ENCODE measurements at places on chromosomes 1 and 21. TPM values are rescaled to one million over a fixed set of nuclear protein-coding genes. Genes with fewer than 3 reads are reported as not detected.
A peak's percentile ranks its signal among the peaks of the same experiment; 100 is the strongest.

The UBXN10 gene
- 0.68 TPM for total RNA-seq

GRCh38 chr1:41862384-41863221 lies 56.1 kb downstream of the HIVEP3 start:
- no peaks in the 10 kb centered on the region for H3K27me3 ChIP-seq
- H3K36me3 ChIP-seq = no peaks in the 10 kb centered on the region
- H3K27ac ChIP-seq = no peak overlapping the region
- H3K4me1 ChIP-seq = no peaks in the 10 kb centered on the region
- no peak overlapping the region for H3K4me3 ChIP-seq

The SERINC2 gene
- total RNA-seq = 7.6 TPM

DNA sequence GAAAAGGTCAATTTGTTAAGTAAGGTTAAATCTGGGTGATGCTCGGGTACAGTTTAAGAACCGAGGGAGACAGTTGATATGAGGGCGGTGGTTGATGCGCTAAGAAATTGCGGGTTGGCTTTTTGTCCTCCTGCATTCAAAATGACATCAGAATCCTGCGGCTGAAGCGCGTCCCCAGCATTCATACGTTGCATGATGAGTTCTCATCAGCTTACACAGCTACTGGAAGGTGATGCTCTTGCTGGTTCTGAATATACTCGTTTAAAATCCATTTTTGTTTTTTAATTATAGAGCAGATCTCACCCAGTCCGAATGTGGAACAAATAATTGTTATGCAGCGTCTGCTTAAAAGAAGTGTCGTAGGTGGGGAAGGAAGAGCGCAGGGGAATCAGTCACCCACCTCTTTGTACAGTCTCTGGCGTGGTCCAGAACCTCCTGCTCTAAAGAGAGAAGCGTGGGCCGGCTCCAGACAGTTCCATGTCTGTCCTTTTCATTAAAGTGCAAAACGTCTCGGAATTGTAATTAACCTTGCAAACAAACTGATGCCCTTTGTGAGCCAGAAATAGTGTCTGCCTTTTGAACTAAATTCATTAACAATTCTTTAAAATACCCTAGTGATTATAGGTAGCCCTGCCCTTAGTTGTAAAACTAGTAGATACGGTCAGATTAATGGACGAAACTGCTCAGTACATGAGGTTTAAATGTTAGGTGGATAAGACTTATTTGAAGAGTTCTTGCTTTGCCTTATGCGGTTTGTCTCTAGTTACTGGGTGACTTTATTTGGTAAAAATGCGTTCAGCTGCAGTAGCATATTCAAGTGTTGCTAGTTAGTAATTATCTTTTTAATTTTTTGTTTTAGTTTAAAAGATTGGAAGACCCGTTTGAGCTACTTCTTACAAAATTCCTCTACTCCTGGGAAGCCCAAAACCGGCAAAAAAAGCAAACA lies 741 bp downstream of the RGS2 start:
- H3K4me3 ChIP-seq = peak overlapping the region; percentile 98
- H3K36me3 ChIP-seq = no peaks in the 10 kb centered on the region
- DNase-seq = no peak
- H3K27me3 ChIP-seq = no peaks in the 10 kb centered on the region
- peaks cover 9% of the 10 kb centered on the region for H3K4me1 ChIP-seq

The GPR3 gene
- not detected for total RNA-seq

DNA sequence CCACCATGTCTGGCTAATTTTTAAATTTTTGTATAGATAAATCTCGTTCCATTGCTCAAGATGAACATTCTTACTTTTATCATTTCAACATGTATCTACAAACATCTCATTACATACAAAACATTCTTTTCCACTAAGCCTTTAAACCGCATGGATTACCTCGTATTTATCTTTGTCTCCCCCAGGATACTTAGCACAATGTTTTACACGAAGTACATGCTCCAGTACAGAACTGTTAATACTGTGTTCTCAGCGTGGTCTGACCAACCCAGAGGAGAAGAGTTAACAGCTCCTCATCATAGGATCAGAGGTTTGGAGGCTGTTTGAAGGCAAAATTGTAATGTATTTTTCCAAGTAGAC lies 7.4 kb downstream of the PIK3C2B start:
- DNase-seq = no peak
- peaks cover 8% of the 10 kb centered on the region for H3K4me1 ChIP-seq
- no peaks in the 10 kb centered on the region for H3K36me3 ChIP-seq
- no peaks in the 10 kb centered on the region for H3K27me3 ChIP-seq
- H3K4me3 ChIP-seq = no peak overlapping the region
- no peak overlapping the region for H3K27ac ChIP-seq

GRCh38 chr1:29415156-29415830 lies 179.0 kb downstream of the PTPRU start:
- no peak overlapping the region for H3K4me3 ChIP-seq
- H3K27me3 ChIP-seq = no peaks in the 10 kb centered on the region
- no peak for DNase-seq
- H3K27ac ChIP-seq = no peak overlapping the region

GRCh38 chr1:229572286-229572685 lies 13.8 kb upstream of the ABCB10 start:
- no peak overlapping the region for H3K4me3 ChIP-seq
- peaks cover 14% of the 10 kb centered on the region for H3K4me1 ChIP-seq
- H3K27ac ChIP-seq = no peak overlapping the region
- no peak for DNase-seq
- H3K36me3 ChIP-seq = no peaks in the 10 kb centered on the region
- no peaks in the 10 kb centered on the region for H3K27me3 ChIP-seq

- no peak overlapping the region for H3K27ac ChIP-seq
- DNase-seq = no peak
- no peak overlapping the region for H3K4me3 ChIP-seq
Observed at GRCh38 chr1:88744142-88744541, 60.1 kb downstream of the PKN2 start.

GRCh38 chr1:212926372-212926771 lies 24.0 kb upstream of the VASH2 start:
- H3K36me3 ChIP-seq = no peaks in the 10 kb centered on the region
- DNase-seq = no peak
- H3K4me1 ChIP-seq = peaks cover 7% of the 10 kb centered on the region
- no peaks in the 10 kb centered on the region for H3K27me3 ChIP-seq

The SPATA17 gene
- not detected for total RNA-seq

The RGS7 gene
- total RNA-seq = not detected

The SLC6A17 gene
- total RNA-seq = 0.14 TPM

The SPTA1 gene
- not detected for total RNA-seq

DNA sequence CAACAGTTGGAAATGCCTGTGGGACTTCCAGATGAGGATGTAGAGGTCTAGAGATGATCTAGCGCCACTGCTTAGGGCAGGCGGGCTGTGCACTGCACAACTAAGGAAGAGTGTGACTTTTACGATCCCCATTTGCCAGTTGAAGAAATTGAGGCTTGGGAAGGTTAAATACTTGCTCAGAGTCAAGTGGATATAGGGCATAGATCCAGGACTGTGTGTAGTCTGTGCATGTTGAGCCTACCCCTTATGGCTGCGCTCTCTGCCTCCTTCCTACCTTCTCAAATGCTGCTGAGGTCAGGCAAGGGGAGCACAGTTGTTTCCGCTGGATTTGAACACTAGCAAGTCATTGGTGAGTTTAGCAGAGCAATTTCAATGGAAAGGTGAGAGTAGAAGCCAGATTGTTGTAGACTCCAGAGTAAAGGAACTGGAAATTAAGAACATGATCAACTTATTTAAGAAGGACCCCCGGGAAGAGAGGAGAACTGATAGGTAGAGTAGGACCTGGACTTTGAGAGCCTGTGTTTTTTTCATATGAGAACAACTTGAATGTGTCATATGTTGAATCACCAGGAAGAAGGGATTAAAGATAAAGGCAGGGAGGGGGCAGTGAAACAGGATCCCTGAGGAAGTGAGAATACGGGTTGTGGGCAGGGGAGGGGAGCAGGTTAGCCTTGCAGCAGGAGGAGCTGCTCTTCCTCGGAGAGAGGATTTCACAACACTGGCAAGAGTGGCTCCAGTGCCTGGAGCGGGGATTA lies 2.7 kb downstream of the CAPN2 start:
- H3K4me1 ChIP-seq = peaks cover 46% of the 10 kb centered on the region
- no peaks in the 10 kb centered on the region for H3K27me3 ChIP-seq
- peak overlapping the region; percentile 14 for H3K27ac ChIP-seq
- DNase-seq = no peak
- H3K4me3 ChIP-seq = peak overlapping the region; percentile 44
- peaks cover 21% of the 10 kb centered on the region for H3K36me3 ChIP-seq
